ENCODE measurements at places on chromosomes 7 and 10.

DNA sequence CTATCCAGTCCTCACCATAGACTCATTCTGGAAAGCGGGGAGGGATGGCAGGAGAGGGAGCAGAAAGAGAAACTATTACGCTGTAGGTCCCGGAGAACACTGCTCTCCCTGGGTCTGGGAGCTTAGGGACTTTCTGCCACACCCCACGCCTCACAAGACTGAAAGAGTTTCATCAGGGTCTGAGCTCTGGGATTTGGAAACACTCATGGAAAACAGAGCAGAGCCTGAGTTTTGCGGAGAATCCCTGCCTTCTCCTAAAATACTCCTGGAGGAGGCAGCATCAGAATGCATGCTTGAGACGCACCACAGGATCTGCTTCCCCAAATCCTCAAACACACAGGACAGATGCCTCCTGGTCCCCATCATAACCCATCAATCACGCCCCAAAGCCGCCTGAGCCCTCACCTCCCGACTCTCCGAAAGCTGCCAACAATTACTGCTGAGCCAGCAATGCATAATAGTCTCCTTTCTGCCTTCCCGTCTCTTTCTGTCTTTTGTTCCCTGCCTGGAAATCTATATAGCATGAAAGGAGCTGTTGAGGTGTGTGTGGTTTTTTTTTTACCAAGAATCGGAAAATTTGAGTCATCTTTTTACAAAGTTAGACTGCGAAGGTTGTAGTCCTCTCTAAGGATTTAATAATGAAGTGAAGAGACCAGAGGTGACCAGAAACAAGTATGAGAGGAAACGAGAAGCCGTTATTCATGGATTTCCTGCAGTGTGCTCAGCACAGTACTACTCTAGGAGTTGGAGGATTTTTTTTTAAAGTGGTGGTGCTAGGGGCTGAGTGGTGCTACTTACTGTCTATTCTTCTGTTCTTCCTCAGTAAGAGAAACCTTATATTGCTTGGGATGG lies 37.7 kb downstream of the ASB13 start:
- no peak overlapping the region for H3K4me3 ChIP-seq
- no peaks in the 10 kb centered on the region for H3K4me1 ChIP-seq
- H3K27me3 ChIP-seq = no peaks in the 10 kb centered on the region
- H3K36me3 ChIP-seq = no peaks in the 10 kb centered on the region
- H3K27ac ChIP-seq = peak overlapping the region; percentile 74

GRCh38 chr10:68235581-68235980 lies 3.7 kb upstream of the ATOH7 start:
- H3K27me3 ChIP-seq = no peaks in the 10 kb centered on the region
- no peaks in the 10 kb centered on the region for H3K36me3 ChIP-seq
- H3K27ac ChIP-seq = no peak overlapping the region

GRCh38 chr10:6843481-6843881 lies 263.4 kb upstream of the PRKCQ start:
- no peaks in the 10 kb centered on the region for H3K4me1 ChIP-seq
- DNase-seq = no peak
- no peak overlapping the region for H3K27ac ChIP-seq

DNA sequence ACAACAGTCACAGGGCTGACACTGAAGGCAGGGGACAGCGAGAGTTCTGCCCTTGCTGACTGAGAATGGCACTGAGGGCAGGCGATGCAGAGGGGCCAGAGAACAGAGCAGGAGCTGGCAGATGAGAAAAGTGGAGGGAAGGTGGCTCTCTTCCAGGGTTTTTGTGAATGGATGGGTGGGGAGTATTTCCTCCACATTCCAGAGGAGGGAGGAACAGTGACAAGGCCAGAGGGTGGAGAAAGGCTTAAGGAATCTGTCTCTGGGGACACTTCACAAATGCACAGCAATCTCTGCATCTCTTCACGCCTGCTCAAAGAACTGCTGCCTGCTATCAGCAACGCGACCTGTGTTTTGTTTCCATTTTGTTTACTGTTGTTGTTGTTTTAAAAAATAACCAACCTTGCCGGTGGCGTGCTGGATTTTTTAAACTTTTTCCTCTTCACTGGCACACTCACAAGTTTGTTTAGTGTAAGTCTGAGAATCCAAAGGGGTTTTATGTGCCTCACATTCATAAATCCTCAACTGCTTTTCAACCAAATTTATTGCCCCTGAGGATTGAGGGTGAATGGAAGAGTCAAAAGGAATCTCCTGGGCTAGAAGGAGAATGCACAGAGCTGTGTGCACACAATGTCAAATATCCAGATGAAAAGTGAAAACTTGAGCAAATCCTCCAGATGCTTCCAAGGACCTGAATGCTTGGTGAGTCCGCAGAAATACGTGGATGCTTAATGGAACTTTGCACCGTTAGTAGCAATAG lies 129.3 kb downstream of the GLI3 start:
- H3K27me3 ChIP-seq = no peaks in the 10 kb centered on the region
- no peak overlapping the region for H3K4me3 ChIP-seq
- DNase-seq = no peak
- no peaks in the 10 kb centered on the region for H3K4me1 ChIP-seq
- no peaks in the 10 kb centered on the region for H3K36me3 ChIP-seq

- no peaks in the 10 kb centered on the region for H3K27me3 ChIP-seq
- peaks cover 4% of the 10 kb centered on the region for H3K4me1 ChIP-seq
- no peak for DNase-seq
- H3K4me3 ChIP-seq = no peak overlapping the region
- H3K27ac ChIP-seq = no peak overlapping the region
- H3K36me3 ChIP-seq = no peaks in the 10 kb centered on the region
These were observed 32.5 kb downstream of the ARID5B start for GRCh38 chr10:61933859-61934555.

DNA sequence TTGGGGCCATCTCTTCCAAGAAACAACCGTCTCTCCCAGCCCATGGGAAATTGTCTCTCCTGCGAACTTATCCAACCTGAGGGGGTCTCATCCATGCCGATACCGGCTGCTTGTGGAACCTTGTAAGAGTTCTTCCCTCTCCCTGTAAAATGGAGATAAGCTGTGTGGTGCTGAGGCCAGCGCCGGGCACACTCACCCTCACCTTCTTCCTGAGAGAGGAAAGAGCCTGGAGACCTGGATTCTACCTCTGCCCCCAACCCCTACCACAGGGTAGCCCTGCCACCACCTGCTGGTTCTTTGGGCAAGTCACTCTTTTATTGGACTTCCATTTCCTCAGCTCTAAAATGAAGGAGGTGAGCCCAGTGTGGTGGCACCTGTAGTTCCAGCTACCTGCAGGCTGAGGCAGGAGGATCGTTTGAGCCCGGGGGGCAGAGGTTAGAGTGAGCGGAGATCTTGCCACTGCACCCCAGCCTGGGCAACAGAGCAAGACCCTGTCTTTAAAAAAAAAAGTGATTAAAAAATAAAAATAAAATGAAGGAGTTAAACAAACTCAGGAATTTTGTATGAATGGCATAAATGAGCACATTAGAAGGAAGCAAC lies 38.4 kb upstream of the PSAP start:
- no peaks in the 10 kb centered on the region for H3K27me3 ChIP-seq
- H3K36me3 ChIP-seq = no peaks in the 10 kb centered on the region
- H3K27ac ChIP-seq = peak overlapping the region; percentile 69
- DNase-seq = peak; percentile 16
- no peaks in the 10 kb centered on the region for H3K4me1 ChIP-seq

DNA sequence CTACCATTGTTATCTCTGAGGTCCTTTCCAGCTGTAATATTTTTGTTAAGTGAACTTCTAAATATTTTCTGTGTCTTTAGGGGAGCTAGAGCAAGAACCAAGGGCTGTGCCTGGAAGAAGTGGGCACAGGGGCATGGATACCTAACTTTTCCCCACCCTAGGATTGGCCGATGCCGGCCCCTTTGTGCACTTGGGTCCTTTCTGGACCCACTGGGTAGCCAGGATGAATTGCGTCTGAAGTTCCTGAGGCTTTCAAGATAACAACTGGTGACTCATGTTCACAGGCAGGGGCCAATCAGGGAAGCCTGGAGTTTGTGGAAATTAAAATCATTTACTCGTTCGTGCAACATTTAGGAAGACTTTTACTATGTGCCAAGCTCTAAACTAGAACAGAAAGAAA lies 758 bp downstream of the DPCD start:
- H3K27me3 ChIP-seq = no peaks in the 10 kb centered on the region
- H3K4me1 ChIP-seq = no peaks in the 10 kb centered on the region
- no peak for DNase-seq
- H3K4me3 ChIP-seq = peak overlapping the region; percentile 69
- no peak overlapping the region for H3K27ac ChIP-seq
- no peaks in the 10 kb centered on the region for H3K36me3 ChIP-seq

DNA sequence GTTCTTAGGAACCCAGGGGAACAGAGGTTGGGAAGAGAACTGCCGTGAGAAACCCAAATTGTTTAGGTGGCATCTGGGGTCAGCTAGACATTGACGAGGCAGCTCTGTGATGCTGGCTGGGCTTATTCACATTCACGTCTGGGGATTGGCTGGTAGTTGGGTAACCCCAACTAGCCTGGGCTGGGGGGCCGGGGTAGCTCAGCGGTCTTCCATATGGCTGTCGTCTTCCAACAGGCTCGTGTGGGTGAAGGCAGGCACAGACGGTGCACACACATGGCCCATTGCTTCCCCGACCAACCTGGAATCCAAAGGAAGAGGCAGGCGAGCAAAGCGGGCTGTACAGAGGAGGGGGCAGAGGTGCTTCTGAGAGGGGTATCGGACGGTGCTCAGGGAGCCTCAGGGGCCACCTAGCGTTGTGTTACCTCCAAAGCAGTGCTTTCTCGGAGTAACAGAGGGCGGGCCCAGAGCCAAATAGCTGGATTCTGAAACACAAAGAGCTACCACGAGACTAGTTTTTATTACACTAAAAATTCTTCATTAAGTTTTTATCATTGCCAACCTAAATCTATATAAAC lies 34.5 kb downstream of the MKI67 start:
- H3K27me3 ChIP-seq = no peaks in the 10 kb centered on the region
- H3K36me3 ChIP-seq = no peaks in the 10 kb centered on the region
- DNase-seq = no peak
- no peak overlapping the region for H3K27ac ChIP-seq
- no peaks in the 10 kb centered on the region for H3K4me1 ChIP-seq

DNA sequence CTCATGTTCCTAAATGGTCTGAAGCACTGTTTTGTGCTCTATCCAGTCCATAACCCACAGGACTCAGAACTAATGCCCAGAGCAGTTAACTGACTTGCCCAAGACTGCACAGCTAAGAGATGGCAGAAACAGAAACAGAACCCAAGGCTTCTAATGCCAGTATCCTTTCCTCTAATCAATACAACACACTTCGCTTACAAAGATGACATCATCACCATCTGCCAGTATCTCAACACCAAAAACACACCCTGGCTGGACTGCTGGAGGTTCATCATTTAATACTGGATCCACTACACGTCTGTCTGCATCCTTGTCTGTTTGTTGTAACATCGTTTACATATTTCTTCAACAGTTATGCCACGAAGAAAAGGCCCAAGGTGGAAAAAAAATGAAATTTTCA lies 165.3 kb downstream of the SFMBT2 start:
- H3K4me3 ChIP-seq = no peak overlapping the region
- H3K4me1 ChIP-seq = no peaks in the 10 kb centered on the region
- no peak overlapping the region for H3K27ac ChIP-seq
- no peak for DNase-seq
- H3K36me3 ChIP-seq = no peaks in the 10 kb centered on the region

- no peaks in the 10 kb centered on the region for H3K27me3 ChIP-seq
- no peaks in the 10 kb centered on the region for H3K4me1 ChIP-seq
- H3K27ac ChIP-seq = no peak overlapping the region
These were observed 189.6 kb downstream of the AUTS2 start for GRCh38 chr7:69787736-69788431.

DNA sequence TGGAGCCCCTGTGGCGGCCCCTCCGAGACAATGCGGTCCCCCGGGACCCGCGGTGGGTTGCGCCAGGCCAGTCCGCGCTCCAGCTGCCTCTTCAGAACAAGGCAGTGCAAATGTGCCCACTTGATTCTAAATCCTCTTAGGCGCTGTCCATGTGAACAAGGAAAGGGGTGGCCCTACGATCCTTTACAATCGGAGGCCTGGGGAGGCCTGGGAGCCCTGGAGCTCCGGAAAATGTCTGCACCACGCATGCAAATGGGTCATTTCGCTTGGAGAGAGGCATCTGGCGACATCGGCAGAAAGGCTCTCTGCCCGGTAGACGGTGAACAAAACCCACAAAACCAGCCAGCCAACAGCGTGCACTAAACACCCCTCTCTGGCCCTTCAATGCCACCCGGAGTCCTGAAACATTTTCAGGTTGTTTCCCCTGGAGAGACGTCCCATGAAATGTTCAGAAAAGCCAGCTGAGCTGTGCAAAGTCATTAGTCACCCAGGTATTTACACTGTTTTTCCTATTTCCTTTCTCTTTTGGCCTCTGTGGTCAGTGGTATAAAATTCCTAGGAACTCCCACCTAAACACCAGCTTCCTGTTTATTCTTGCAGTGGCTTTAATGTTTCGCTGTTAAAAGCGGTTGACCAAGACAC lies 102.8 kb upstream of the ZNF438 start:
- H3K27ac ChIP-seq = peak overlapping the region; percentile 74
- H3K36me3 ChIP-seq = no peaks in the 10 kb centered on the region
- peak overlapping the region; percentile 38 for H3K4me3 ChIP-seq
- no peak for DNase-seq
- no peaks in the 10 kb centered on the region for H3K4me1 ChIP-seq
- no peaks in the 10 kb centered on the region for H3K27me3 ChIP-seq

- no peak overlapping the region for H3K4me3 ChIP-seq
- H3K27me3 ChIP-seq = no peaks in the 10 kb centered on the region
These were observed 298.6 kb downstream of the PRPF18 start for GRCh38 chr10:13885238-13885990.

- H3K4me3 ChIP-seq = no peak overlapping the region
- no peaks in the 10 kb centered on the region for H3K27me3 ChIP-seq
- no peaks in the 10 kb centered on the region for H3K4me1 ChIP-seq
- H3K36me3 ChIP-seq = no peaks in the 10 kb centered on the region
These were observed 92.6 kb downstream of the RGS10 start for GRCh38 chr10:119449760-119450461.

- H3K4me1 ChIP-seq = no peaks in the 10 kb centered on the region
- no peak overlapping the region for H3K4me3 ChIP-seq
- H3K27me3 ChIP-seq = no peaks in the 10 kb centered on the region
- no peak for DNase-seq
- H3K36me3 ChIP-seq = no peaks in the 10 kb centered on the region
- H3K27ac ChIP-seq = no peak overlapping the region
These were observed 147.6 kb upstream of the TMEM168 start for GRCh38 chr7:112937651-112938415.

GRCh38 chr7:16345979-16346958 lies 75.1 kb downstream of the CRPPA start:
- no peaks in the 10 kb centered on the region for H3K36me3 ChIP-seq
- no peak for DNase-seq
- H3K27me3 ChIP-seq = no peaks in the 10 kb centered on the region
- no peak overlapping the region for H3K4me3 ChIP-seq
- H3K4me1 ChIP-seq = no peaks in the 10 kb centered on the region

DNA sequence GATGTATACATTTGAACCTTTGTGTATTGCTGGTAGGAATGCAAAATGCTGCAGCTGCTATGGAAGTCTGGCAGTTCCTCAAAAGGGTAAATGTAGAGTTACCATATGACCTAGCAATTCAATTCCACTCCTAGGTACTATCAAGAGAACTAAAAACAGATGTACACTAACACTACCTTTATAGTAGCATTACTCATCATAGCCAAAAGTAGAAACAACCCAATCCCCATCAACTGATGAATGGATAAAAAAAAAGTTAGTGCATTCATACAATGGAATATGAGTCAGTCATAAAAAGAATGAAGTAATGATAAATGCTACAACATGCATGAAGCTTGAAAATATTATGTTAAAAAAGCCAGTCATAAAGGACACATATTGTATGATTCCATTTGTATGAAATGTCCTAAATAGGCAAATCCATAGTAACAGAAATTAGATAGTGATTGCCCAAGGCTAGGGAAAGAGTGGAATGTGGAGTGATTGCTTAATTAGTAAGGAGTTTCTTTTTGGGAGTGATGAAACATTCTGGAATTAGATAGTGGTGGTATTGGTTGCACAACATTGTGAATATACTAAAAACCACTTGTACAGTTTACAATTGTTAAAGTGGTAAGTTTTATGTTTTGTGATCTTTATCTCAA lies 96.4 kb upstream of the AOAH start:
- peak overlapping the region; percentile 66 for H3K27ac ChIP-seq
- H3K4me1 ChIP-seq = no peaks in the 10 kb centered on the region
- H3K27me3 ChIP-seq = no peaks in the 10 kb centered on the region
